NCI-H1092 (cell line): ENCODE measurements at places on chromosomes 5 and 9.

DNA sequence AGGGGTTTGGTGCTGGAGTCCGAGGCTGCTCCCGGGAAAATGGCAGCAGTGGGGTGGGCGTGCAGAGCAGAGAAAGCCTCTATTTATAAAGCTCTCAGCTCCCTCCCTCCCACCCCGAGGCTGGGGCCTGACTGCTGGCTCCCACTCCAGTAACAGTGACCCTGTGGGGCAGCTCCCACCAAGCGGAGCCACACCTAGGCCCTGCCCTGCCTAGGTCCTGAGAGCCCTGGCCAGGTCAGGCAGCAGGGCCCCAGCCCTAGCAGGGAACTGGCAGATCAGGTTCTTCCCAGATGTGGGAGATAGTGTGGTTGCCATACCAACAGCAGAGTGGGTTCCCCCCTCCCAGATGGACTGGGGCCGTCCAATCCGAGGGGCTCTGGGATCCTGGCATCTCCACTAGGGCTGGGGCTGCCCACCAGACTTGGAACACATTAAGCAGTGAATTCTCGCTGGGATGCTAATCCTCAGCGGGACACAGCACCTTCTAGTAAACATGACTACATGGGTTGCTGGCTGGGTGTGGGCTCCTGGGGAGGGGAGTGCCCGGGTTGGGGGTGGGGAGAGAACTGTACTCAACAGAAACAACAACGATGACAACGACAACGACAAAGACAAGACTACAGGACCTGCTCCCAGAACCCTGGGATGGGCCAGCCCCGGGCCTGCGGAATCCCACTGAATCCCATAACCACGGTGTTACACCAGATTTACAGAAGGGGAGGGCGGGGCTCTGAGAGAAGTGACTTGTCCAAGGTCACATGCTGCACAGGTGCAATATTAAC lies 1.5 kb downstream of the SH3GLB2 start:
- no peak for DNase-seq

GRCh38 chr5:173498286-173498685 lies 118.2 kb downstream of the BOD1 start:
- DNase-seq, result no peak

- DNase-seq, result no peak
These were observed 94.5 kb downstream of the F2RL2 start for GRCh38 chr5:76528547-76529331.

- DNase-seq, result no peak
These were observed 155.0 kb downstream of the MAN2A1 start for GRCh38 chr5:109844695-109845094.

DNA sequence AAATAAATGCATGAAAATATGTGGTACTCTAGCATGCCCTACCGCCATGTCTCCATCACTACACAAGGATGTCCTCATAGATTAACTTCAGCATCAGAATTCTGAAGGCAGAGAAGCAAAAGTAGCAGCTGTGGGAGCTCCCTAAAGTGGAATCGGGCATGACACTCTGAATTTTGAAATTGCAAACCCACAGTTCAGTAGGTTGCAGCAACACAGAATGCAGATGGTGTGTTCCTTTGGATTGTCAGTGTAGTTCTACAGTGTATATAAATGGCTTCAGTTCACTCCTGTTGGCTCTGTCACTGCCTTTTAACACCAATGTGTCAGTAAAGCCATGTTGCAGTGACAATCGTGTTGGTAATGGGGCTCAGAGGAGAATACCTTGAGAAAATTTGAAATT lies 973.6 kb upstream of the WWC1 start:
- no peak for DNase-seq

DNA sequence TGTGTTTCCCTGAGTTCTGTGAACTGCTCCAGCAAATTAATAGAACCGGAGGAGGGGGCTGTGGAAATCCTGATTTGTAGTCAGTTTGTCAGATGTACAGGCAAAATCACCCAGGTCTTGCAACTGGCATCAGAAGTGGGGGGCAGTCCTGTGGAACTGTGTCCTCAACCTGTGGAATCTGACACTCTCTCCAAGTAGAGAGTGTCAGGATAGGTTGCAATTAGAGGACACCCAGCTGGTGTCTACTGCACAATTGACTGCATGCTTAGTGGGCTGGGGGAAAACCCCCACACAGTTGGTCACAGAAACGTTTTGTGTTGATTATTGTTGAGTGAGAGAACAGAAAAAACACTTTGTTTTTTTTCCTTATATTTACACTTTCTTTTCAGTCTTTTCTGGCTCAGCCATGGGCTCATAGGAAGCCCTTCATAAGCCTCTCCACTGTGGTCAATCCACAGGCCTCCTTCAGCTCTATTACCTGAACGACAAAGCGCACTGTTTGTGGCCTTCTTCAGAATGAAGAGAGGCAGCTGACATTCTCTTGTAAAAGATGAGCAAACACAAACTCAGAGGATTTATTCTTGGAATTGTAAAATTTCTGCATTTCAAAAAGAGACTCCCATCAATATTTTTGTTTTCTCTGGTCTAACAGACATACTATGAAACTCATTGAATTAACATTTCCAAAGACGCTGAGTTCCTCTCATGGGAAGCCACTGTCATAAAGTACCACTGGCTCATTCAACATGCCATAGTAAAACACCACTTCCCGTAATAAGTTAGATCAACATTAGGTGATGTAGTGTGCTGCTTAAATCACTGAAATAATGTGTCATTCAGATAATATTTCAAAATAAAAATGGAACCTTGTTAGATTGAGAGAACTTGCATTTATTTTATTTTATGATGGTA lies 348.9 kb upstream of the RFX3 start:
- DNase-seq, result no peak

DNA sequence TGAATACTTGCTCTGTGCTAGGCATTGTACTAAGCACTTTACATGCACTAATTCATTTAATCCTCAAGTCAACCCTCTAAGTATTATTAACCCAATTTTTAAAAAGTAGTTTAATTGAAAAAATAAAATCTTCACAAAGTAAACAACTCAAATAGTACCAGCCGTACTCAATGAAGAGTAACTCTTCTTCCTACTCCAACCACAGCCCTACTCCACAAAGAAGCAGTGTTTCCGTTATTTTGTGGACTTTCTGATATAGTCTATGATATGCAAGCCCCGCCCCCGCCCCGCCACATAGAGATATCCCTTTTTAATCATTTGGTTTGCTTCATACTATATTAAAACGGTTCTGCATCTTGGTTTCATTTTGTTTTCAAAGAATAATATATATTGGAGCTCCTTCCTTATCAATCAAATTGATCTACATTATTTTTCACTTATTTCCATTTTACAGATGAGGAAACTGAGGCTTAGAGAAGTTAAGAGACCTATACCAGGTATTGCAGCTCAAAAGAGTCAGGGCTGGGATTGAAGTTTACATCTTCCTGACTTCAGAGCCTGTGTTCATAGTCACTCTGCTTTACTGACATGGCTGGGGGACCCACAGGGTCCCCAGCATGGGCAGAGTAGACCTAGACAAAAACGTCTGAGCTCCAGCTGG lies 78.6 kb downstream of the PCDH1 start:
- DNase-seq, result no peak

DNA sequence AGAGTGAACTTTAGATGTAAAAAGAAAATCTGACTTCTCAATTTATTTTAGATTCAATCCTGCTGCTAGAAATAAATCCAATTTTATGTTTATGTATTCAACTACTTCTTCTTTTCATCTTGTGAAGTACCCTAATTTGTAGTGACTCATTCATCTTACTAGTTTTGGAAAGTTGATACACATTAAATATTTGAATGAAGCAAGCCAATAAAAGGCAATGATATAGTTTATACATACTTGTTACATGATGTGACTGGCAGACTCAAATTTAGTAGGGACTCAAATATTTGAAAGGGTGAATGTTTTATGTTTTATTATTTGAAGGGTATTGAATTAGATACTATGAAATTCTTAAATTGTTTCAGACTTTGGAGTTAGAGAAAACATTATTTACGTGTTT lies 34.7 kb downstream of the CSNK1G3 start:
- DNase-seq, result no peak

DNA sequence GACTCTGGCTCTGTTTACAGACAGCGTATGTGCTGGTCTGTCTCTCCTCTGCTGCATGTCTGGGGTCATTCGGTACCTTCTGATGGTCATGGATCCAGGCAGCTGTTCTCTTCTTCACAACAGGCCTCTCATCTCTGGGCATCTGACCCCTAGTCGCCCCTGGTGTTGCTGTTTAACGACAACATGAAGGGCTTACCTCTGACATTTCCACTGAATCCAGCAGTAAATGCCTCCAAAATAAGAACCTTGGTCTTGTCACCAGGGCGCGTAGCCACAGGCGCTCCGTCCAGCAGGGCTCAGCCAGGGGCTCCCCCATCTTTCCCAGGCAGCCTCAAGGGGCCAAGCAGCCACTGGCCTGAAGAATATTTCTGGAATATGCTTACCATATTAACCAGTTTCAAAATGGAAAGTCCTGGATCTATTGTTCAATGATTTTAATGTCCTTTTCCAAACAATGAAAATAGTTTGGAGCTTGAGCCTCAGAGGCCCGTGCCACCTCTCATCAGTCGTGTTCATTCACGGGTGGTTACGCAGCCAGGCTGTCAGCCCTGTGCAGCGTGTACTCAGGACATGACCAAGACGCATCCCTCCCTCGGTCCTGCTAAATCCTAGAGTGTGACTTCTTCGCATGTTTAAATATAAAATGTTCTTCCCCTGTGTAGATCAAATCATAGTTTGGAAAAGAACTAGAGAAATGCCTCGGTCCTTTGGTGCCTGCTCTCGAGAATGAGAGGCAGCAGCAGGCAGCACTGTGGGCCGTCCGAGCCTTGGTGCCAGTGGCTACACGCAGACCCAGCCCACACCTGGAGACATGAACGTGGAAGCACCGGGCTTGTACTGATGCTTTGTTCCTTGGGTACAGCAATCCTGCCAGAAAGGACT lies 30.1 kb upstream of the LRRC14B start:
- no peak for DNase-seq

- DNase-seq, result no peak
These were observed 15.0 kb upstream of the POU5F2 start for GRCh38 chr5:93756372-93756771.

DNA sequence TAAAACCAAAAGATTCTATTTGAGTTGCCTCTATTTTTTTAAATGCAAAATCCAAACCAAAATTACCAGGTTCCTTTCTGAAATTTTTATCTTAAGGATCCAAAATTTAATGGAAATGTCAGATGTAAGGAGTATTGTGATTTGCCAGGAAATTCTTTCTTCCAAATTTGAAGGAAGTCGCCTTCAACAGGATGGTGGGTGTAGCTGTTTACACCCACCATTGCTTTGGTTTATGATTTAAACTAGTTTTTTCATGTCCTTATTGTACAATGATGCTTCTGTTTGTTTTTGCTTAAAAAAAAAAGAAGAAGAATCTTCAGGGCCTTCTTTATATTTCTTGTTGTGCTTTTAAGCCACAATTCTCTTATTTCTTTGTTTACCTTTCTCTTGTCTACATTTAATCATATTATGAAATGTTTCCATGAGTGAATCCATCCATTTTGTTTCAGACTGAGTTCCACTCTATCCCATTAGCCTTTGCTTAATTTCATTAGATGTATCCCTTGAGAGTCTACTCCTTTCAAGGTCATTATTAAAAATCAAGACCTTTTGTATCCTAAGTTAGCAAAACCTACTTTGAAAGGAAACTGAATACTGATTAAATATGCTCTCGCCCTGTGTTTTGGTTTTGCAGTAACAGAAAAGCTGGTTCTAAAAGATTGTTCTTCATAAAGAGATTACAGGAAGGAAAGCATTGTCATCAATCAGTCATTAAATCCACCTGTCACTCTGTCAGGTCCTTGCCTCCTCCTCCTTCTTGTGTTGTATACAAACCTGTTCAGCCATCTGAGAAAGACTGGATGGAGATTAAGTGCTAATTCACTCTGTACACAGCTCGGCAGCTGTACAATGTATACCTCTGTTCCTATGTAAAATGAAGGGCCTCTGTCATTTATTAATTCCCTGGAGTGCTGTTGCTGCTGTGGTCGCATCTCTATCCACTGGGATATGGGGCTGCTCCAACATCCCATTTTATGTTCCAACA lies 45.5 kb upstream of the SLC2A8 start:
- no peak for DNase-seq

DNA sequence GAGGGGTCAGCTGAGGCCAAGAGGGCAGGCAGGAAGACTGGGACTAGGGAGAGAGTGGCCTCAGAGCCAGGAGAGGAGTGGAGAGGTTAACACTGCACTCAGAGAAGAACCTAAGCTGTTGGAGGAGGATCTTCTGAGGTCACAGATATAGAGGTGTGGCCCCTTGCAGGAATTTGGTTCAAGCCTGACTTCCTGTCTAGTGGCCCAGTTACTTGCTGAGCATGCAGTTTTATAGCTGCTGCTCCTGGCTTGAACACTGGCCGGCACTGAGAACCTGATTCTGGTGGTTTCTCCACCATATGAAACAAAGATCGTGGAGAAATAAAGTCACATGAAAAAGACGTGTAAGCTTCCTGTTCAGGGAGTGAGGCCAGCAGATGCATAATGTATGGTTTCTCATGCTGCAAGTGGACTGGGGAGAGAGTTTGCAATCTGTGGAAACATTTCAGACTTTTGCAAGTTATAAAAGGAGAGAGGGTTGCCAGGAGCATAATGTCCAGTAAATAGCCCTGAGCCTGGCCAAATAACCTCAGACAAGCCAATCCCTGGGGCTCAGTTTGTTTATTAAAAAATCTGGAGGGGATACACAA lies 82.6 kb downstream of the GALNT10 start:
- DNase-seq, result no peak

GRCh38 chr5:139137697-139138096 lies 60.5 kb downstream of the SIL1 start:
- DNase-seq, result peak; percentile 16

- DNase-seq, result no peak
These were observed 34.9 kb downstream of the SLC6A3 start for GRCh38 chr5:1410156-1411014.

DNA sequence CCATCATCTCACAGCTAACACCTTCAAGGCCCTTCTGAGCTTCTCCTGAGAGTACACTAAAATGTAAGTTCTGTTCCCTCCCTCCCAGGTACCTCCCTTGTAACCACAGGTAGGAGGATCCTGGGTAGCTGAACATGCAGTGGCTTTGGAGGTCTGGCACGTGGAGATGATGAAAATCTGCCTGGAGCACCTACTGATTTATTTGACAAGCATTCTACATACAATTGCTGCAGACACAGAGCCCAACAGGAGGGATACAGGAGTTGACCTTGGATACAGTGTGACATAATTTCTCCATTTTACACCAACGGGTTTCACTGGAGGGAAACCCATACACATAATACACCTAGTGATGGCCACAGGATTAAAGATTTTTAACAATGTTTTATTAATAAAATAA lies 478.7 kb downstream of the SEMA5A start:
- no peak for DNase-seq

- no peak for DNase-seq
These were observed at the start of gene PCDH1 for GRCh38 chr5:141878186-141878710. TSS of gene PCDH1 (minus strand) at chr5:141878410. CDS start at chr5:141878262, 148 bp downstream.

GRCh38 chr5:153987301-153987700 lies 51.4 kb downstream of the FAM114A2 start:
- no peak for DNase-seq

GRCh38 chr5:164487939-164488338 lies 982.5 kb downstream of the MAT2B start:
- no peak for DNase-seq

DNA sequence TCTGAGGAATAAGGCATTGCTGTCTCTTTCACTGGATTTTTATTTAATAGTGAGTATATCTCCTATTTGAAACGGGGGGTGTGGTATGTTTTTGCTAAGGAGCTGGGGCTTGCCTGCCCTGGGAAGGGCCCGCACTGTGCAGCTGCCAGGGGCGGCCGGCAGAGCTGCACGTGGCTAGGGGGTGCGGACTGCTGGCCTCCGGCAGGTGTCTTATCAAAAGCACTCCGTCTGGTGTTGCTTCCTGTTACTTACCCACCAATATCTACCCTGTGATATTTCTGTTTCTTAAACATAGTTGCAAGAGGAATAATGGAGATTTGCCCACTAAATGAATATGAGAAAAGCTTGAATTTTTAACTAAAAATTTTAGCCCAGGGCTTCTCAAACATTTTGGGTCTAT lies 232.0 kb downstream of the IRX1 start:
- no peak for DNase-seq
